ENCODE measurements at places on chromosomes 1 and 21. TPM values are rescaled to one million over a fixed set of nuclear protein-coding genes. Genes with fewer than 3 reads are reported as not detected.

Gene S100A7A
- total RNA-seq = not detected

DNA sequence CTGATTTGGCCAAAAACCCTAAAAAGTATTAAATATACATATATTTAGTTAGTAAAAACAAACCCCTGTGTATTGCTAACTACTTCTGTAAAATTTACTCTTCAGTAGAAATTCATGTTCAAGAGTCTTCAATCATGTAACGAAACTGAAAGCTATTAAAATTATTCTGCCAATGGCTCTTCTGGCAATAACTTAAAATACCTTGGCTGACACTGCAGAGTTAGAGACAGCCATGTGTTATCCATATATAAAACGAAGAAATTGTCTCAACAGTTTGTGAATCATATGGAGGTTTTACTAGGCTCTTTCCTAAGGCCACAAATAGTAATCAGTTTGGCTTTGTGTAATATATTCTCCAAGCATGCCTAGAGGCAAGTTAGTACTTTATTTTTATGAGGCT lies 357.2 kb downstream of the COL11A1 start:
- no peak overlapping the region for H3K4me3 ChIP-seq
- H3K36me3 ChIP-seq = no peaks in the 10 kb centered on the region
- no peaks in the 10 kb centered on the region for H3K27me3 ChIP-seq
- no peak for DNase-seq
- no peaks in the 10 kb centered on the region for H3K4me1 ChIP-seq

Gene KRTAP19-4
- total RNA-seq = not detected

GRCh38 chr21:41813226-41813625 lies 46.4 kb upstream of the RIPK4 start:
- no peaks in the 10 kb centered on the region for H3K27me3 ChIP-seq
- no peak overlapping the region for H3K27ac ChIP-seq
- no peak overlapping the region for H3K4me3 ChIP-seq
- peaks cover 6% of the 10 kb centered on the region for H3K4me1 ChIP-seq
- no peak for DNase-seq
- H3K36me3 ChIP-seq = peaks cover 63% of the 10 kb centered on the region

DNA sequence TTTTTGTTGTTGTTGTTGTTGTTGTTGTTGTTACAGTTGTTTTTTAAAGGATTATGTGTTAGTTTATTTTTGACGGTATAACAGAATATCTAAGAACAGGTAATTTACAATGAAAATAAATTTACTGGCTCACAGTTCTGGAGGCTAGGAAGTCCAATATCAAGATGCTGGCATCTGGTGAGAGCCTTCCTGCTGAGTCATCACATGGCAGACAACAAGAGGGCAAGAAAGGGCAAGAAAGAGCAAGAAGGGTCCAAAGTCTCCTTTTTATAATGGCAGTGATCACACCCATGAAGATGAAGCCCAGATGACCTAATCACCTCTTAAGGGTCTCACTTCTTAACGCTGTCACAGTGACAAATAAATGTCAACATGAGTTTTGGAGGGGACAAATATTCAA lies 142.1 kb downstream of the NEGR1 start:
- no peak overlapping the region for H3K4me3 ChIP-seq
- no peaks in the 10 kb centered on the region for H3K4me1 ChIP-seq
- no peaks in the 10 kb centered on the region for H3K36me3 ChIP-seq
- no peaks in the 10 kb centered on the region for H3K27me3 ChIP-seq
- DNase-seq = no peak

DNA sequence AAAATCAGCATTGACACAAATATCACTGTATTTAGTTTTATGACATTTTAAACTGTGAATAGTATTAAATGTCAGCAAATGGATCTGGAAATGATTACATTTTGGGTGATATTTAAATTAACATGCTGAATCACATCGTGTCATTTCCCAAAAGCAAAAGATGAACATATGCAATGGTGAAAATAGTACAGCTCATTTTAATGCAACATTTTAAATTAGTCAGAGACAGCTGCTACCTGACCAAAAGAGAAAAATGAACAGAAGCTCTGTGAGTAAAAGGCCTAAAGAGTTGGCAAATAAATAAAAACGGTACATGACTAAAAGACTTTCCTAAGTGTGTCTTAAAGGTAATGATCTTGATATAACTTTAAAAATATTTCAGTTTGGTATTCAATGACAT lies 86.0 kb upstream of the GNG4 start:
- no peak for DNase-seq
- no peaks in the 10 kb centered on the region for H3K27me3 ChIP-seq
- no peak overlapping the region for H3K27ac ChIP-seq
- no peaks in the 10 kb centered on the region for H3K36me3 ChIP-seq
- no peaks in the 10 kb centered on the region for H3K4me1 ChIP-seq
- H3K4me3 ChIP-seq = no peak overlapping the region

All from spinal cord (tissue), 10 donors.